Tongue (tissue), 3 donors: ENCODE measurements at places on chromosomes 3 and 15. TPM values are rescaled to one million over a fixed set of nuclear protein-coding genes. Genes with fewer than 3 reads are reported as not detected.

EFL1 gene
- total RNA-seq = 30.1 TPM

VIPR1 gene
- 18.7 TPM for total RNA-seq

DNA sequence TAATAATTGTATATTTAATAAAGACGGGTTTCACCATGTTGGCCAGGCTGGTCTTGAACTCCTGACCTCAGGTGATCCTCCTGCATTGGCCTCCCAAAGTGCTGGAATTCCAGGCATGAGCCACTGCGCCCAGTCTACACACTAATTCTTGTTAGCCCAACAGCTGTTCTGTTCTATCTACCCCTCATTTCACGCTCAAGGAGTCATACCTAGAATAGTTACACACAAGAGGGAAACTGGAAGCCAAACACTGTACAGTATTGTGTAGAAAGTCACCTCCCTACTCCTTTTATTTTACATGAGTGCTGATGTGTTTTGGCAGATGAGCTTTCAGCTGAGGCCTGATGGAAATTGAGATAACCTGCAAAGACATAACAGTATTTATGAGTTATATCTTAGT lies 13.4 kb upstream of the CTDSPL2 start:
- DNase-seq = no peak

OR5K2 gene
- not detected for total RNA-seq

GRCh38 chr3:125192190-125193035 lies 20.1 kb downstream of the SLC12A8 start:
- DNase-seq = no peak

GRCh38 chr15:55652359-55652758 lies 64.2 kb upstream of the PYGO1 start:
- no peak for DNase-seq

SHC4 gene
- total RNA-seq = 7.7 TPM

- DNase-seq = peak; percentile 74
These were observed 71.9 kb downstream of the PFN2 start for GRCh38 chr3:149898771-149899170.

PXYLP1 gene
- total RNA-seq = 20.7 TPM

DNA sequence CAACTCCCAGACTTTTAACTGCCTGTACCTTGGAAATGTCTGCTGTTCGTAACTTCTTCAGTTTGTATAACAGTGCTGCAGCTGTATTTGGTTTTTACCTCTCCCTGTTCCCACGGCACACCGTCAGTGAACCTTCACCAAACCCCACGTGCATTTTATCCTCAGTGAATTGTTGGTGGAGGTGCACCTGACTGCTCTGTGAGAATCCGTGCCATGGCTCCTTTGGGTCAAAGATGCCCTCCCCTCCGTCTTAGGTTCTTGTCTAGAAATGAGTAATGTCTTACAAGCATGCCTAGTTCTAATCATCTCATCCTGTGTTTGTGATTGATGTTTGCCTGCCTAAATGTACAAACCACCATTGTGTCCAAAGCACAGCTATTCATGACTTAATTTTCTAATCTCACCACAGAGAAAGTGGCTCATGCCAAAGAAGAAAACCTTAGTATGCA lies 28.2 kb downstream of the TPM1 start:
- DNase-seq = no peak

- no peak for DNase-seq
These were observed 918.8 kb upstream of the CFAP20DC start for GRCh38 chr3:59968513-59969045.
